ENCODE measurements at places on chromosomes 11 and 22.
A peak's percentile ranks its signal among the peaks of the same experiment; 100 is the strongest.

DNA sequence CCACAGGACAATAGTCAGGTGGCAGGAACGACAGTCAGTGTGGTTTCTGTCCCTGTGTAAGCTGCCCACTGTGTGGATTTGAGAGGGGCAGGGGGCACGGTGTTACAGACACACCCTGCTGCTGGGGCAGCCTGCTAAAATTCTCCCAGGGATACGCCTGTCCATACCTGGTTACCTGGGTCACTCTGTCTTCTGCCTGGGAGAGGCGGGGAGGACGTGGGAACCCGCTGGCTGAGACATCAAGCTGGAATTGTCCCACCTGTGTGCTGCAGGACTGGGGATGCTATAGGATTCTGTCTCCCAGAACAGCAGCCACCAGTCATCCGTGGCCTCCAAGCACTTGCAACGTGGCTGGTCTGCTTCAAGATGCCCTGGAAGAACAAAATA lies 63.8 kb upstream of the LINC01488 start:
- no peak for DNase-seq

GRCh38 chr22:28711820-28712777 lies 29.5 kb downstream of the CHEK2 start:
- DNase-seq: no peak

- DNase-seq: no peak
These were observed at the start of gene CAVIN3 for GRCh38 chr11:6320411-6321155. Gene CAVIN3 (minus strand): TSS chr11:6320501. CDS start chr11:6320476, 25 bp downstream.

GRCh38 chr11:65549096-65549495 lies 9.1 kb downstream of the LTBP3 start:
- DNase-seq: no peak

GRCh38 chr22:41367039-41367679 lies 14.6 kb upstream of the TEF start:
- peak; percentile 93 for DNase-seq

- no peak for DNase-seq
These were observed at the start of gene ALDH3B1 for GRCh38 chr11:68010090-68011041. Gene ALDH3B1 (plus strand): TSS chr11:68010327. CDS start chr11:68015298, 4,971 bp downstream.

DNA sequence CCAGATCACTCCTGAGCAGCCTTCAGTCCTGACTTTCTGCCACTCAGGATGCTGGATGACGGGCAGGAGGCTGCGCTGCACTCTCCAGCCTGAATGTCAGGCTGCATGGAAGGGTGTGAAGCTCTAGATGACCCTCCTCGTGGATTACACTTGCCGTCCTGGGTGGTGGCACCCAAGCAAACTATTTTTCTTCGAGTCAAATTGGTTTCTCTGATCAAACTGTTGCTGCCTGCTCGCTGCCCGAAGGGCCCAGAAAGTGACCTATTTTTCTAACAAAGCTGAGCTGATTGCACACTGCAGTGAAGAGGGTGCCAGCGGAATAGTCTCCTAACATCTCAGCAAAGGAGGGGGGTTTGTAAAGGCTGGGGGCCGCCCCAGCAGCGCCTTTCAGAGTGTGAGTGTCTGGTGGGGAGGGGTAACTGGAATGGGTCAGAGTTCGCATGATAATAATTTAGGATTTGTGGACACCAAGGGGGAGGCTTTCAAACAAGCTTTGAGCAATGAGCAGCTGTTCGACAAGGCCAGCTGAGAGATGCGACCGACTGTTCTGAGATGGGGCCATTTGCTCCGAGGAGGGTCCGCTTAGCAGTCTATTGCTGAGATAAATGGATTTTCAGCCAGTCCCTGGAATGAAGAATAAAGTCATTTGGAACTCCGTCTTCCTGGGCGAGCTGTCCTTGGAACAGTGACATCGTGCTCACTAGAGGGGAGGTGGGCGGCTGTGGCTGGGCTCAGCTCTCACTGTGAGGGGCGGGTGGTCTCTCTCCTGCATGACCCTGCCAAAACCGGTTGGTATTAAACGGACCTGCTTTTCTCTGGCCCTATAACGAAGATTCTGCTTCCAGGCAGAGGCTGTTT lies 537.6 kb downstream of the BRD1 start:
- DNase-seq: no peak

GRCh38 chr11:117945047-117945810 lies 16.0 kb upstream of the TMPRSS13 start:
- no peak for DNase-seq

- no peak for DNase-seq
These were observed 523.0 kb downstream of the METTL15 start for GRCh38 chr11:28631148-28631547.

- no peak for DNase-seq
These were observed 385.6 kb downstream of the ETS1 start for GRCh38 chr11:128201801-128202200.

All from NCI-H2081 (cell line).